ENCODE measurements at places on chromosomes 5 and 9. TPM values are rescaled to one million over a fixed set of nuclear protein-coding genes. Genes with fewer than 3 reads are reported as not detected.

DNA sequence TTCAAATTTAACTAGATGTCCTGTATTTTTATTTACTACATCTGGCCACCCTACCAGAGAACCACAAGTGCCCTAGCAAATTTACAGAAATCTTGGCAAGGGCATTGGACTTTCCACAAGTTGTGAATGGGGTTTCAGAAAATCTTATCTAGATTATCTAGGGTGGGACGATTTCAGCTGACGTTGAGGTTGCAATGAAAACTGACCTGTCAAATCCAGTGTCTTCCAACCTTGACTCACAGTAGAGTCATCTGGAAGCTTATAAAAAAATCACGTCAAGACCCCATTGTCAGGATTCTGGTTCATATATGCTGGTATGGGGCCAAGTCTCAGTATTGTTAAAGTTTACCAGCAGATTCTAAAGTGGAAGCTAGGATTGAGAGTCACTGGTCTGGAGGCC, 109.6 kb upstream of the ACTBL2 start:
- ATAC-seq: no peak

GRCh38 chr5:41869151-41869723, 988 bp downstream of the OXCT1 start:
- ATAC-seq: peak; percentile 23

- no peak for ATAC-seq
Observed at GRCh38 chr9:3804103-3804502, 278.3 kb upstream of the RFX3 start.

- no peak for ATAC-seq
Observed at GRCh38 chr9:89558948-89559347, 45.9 kb upstream of the GADD45G start.

MYOT gene
- 0.73 TPM for total RNA-seq

NUTM2G gene
- total RNA-seq: 0.65 TPM

DNA sequence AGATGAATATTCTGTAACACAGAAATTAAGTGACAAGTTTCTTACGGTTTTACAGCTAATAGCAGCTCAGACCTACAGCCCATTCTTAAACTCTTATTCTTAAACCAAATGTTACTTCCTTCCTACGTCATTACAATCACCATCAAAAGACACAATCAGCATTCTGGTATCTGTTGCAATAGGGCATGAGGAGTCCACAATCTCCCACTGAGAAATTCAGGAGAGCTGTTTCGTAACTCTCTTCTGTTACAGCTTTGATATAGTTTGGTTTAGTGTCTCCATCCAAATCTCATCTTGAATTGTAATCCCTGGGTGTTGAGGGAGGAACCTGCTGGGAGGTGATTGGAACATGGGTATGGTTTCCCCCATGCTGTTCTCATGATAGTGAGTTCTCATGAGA, 163.4 kb downstream of the GAS1 start:
- ATAC-seq: no peak

DNA sequence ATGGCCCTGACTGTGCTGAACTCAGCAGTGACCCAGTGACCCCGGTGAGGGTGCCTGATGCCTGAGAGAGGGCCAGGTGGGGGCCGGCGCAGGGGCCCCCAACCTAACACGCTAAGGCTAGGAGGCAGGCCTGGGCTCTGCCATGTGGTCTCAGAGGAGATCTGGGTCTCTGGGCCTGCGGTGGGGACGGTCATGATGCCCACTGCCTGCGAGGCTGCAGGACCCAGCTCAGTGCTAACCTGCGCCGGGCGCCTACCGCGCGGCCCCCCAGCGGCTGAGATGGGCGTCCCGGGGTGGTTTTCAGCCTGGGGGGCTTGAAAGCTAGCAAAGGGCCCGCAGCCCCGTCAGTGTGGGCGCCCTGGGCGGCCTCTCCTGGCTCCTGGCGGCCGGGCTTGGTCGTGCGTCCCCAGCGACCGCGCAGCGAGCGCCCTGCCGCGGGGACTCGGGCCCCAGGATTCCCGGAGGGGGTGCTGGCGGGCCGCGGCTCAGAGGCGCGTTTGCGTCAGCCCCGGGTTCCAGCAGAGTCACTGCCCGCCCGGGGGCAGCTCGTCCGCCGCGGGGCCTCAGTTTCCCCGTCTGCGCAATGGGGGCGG, 2.5 kb downstream of the EGFL7 start:
- peak; percentile 18 for ATAC-seq

DNA sequence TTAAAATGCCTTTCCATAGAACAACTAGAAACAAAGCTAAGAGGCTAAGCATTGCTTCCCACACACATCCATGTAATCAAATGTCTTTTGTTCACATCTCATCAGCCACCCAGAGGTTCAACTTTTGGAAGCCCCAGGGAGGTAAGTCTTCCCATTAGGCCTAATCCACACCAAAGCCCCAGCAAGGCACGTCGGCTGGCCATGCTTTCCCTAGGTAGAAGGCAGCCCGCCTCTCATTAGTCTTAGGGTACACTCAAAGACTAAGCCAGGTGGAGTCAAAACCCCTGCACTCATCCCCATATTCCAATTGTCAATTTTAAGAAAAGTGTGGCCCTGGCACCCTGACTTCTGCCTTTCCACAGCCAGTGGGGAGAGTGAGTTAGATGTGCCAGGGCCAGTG, 87.9 kb downstream of the ATPSCKMT start:
- no peak for ATAC-seq

- no peak for ATAC-seq
Observed at GRCh38 chr5:34012791-34013190, 4.9 kb upstream of the AMACR start.

- ATAC-seq: no peak
Observed at GRCh38 chr5:140883373-140883772, 1.4 kb downstream of the PCDHA13 start.

GABRA1 gene
- 0.29 TPM for total RNA-seq

- ATAC-seq: no peak
Observed at GRCh38 chr9:78053627-78054026, 22.0 kb upstream of the GNAQ start.

DNA sequence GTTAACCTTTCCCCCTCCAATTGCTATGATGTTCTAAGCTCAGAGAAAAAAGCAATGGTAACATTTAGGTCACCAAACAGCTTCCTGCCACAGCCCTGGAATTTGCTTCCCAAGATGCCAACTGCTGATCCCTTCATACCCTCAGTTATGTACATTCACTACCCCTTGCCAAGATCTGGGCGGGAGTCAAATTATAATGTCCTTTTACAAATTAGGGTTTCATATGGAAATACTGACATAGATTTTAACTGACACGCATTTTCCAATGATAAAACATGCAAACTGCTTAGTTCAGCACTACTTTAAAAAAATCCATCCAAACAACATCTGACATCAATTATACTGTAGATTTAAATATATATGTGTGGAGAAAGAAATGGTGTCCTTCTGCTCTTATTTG, 5.0 kb downstream of the LOX start:
- ATAC-seq: no peak

DNA sequence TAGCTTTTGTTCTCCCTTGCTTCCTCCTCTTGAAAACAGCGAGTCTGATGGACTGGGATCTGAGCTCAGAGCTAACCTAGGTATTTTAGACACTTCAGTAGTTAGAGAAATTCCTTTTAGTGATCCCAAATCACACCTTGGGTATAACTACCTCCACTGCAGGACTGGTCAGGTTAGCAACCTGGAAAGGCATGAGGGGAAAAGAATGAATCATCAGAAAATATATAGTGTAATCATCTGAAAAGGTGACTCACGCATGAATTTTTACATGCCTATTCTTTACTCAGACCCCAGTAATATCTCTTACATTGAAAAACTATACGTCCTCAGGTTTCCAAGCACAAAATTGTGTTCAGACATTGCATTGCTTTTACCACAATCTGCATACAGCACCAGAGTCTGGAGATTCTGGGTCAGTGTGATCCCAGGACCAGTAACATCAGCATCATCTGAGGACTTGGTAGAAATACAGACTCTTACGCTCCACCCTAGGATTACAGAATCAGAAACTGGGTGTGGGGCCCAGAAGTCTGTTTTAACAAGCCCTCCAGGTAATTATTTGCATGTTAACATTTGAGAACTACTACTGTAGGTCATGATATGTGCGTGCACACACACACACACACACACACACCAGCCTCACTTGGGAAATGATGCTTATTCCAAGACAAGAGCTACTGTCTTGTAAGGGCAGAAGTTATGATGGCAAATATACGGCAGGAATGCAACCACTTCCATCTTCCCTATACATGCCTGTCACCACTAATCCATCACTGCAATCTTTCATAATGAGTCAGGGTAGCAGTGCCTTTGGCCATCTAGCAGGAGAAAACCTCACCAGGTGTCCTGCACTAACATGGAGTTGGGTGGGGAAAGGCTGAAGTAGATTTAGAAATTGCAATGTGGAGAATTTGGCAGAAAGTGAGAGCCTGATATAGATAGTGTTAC, 271.6 kb upstream of the MAP3K1 start:
- no peak for ATAC-seq

DNA sequence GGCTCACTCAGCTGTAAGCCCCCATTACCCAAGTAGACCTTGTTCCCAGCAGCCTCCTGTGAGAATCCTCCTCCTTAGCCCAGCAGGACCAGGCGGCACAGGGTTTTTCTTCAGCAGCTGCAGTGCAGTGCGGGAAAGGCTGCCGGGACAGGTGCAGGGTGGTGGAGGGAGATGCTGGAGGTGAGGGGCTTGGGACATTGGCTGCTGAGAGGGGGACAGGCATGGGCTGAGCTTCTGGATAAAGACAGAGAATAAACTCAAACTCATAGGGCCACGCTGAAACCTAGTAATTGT, 174.7 kb downstream of the CACNA1B start:
- ATAC-seq: no peak

GRCh38 chr5:124746916-124747790, 714 bp upstream of the ZNF608 start:
- peak; percentile 59 for ATAC-seq

DNA sequence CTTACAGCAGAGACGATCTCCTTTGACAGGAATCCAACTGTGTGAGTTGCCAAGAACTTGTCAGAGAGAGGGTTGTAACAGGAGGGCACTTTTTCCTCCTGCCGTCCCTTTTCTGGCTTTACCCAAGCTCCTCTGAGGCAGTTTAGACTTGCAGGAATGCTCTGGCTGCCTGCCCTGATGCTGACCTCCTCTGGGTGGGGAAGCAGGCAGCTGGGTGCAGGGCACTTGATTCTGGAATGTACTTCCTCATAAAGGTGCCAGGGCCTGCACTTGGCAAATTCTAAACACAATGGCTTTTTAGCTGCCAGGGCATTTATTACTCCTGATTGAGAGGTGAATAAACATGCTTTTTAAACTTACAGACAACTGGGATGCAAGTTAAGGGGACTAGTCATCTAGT, 190.4 kb downstream of the EPB41L4A start:
- ATAC-seq: peak; percentile 96

- no peak for ATAC-seq
Observed at GRCh38 chr5:128304791-128305190, 221.2 kb downstream of the SLC12A2 start.

GRCh38 chr5:170268884-170269283, 28.7 kb downstream of the LCP2 start:
- ATAC-seq: no peak

- ATAC-seq: no peak
Observed at GRCh38 chr5:137699336-137700281, 36.3 kb downstream of the KLHL3 start.

DNA sequence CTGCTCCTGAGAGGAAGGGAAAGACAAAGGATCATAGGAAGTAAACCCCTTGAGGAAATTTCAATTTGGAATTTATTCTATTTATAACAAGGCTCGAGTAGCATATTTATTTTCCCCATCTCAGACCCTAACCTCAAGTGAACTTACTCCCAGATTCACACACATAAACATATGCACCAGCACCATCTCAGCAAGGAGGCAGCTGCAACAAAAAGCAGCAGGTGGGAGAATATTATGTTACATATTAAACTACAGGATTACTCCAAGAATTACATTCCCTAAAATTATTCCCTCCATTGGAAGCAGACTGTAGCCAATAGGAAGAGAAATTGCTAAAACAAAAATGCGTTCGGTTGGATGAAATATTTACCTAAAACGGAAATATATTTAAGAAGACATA, 108.4 kb upstream of the PRSS3 start:
- ATAC-seq: no peak

DNA sequence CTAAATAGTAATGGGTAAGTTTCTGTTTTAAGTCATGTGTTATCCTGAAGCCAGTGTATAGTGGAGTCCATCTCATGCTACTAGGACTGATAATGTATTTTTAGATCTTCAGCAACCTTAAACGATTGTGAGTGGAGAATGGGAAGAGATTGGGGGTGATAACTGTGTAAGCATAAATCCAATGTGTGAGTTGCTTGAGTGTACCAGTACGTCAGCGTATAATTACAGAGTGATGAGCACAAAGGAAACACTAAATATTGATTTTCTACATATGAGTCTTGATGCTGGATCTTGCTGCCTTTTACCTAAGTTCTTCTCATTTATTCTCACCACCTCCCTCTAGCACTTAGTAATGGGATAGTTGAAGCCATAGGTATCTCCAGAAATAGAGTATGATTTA, 16.3 kb upstream of the IZUMO3 start:
- no peak for ATAC-seq

GRCh38 chr9:125493384-125493783, 213.6 kb downstream of the MAPKAP1 start:
- no peak for ATAC-seq

- peak; percentile 74 for ATAC-seq
Observed at GRCh38 chr9:69215774-69216485, 41.9 kb downstream of the TJP2 start.

DNA sequence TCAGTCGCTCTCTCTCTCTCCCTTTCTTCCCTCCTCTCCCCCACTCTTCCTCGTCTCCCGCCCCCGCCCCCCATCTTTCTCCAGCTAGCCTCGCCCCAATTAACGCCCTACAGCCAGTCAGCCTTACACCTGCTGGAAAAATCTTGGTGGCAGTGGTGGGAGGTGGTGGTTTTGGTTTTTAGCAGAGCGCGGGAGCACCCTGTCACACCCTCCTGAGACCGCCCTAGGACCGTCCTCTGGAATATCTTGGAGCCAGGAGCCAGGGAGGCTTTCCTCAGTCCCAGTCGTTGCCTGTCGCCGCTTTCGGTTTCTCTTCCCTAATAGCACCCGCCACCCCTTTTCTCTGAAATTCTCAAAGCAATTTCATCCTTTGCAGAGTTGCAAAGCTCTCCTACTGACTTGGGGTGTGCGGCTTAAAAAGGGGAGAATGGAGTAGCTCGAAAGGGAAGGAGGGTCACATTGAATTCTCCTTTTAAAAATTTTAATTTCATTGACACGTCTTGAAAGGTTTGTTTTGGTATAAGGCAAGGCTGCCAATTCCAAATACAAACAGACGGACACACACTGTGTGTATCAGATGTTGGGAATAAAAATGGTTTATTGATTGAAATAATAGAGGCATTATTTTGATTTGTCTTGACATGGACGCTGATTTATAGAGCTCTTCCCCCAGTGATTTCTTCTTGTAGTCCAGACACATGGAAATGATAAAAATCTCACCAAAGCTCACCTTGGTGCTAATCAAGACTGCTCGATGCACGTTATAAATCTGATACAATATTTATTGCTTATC, 301.3 kb downstream of the PARP8 start:
- no peak for ATAC-seq

FNIP1 gene
- total RNA-seq: 33.4 TPM

- no peak for ATAC-seq
Observed at GRCh38 chr5:170190436-170191134, 42.2 kb upstream of the C5orf58 start.

GRCh38 chr5:40477856-40478546, 201.7 kb upstream of the PTGER4 start:
- ATAC-seq: no peak

GRCh38 chr9:126635661-126636439, 22.1 kb downstream of the LMX1B start:
- ATAC-seq: no peak

GRCh38 chr9:72907421-72907820, 45.4 kb downstream of the ALDH1A1 start:
- no peak for ATAC-seq

GRCh38 chr5:176837707-176838115, 27.4 kb downstream of the UNC5A start:
- peak; percentile 78 for ATAC-seq
